ENCODE measurements at places on chromosomes 7 and 10.

- DNase-seq: no peak
Measured at GRCh38 chr7:84823530-84823929, 363.3 kb downstream of the SEMA3D start.

GRCh38 chr7:67758551-67758950, 761.9 kb downstream of the TYW1 start:
- no peak for DNase-seq

- no peak for DNase-seq
Measured at GRCh38 chr7:154167051-154167450, 114.9 kb downstream of the DPP6 start.

GRCh38 chr7:98027342-98028033, 37.5 kb upstream of the OCM2 start:
- no peak for DNase-seq

DNA sequence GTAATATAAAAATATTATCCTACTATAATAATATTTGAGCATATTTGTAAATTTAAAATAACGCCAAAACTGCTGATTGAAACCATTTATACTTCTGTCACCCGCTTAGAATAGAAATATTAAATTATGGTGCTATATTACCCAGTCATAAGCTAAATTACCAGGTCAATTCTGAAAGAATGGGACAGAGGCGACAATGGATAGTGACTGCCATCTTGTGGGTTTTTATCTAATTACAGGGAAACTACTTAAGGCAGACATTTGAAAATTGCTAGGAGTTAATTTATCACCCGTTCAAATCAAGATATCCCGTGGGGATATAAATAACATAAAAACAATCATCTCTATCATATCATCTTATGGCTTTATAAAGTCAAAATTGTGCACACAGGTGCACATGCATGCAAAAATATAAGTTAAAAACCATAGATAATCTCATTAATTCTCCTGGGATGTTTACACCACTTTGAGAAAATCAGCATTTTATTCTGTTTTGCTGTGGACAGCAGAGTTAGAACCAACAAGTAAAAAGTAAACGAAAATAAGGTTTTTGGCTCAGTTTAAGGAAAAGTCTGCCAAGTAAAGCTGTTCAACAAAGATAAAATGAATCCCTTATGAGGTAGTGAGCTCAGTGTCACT, 41.3 kb upstream of the HPSE2 start:
- no peak for DNase-seq

DNA sequence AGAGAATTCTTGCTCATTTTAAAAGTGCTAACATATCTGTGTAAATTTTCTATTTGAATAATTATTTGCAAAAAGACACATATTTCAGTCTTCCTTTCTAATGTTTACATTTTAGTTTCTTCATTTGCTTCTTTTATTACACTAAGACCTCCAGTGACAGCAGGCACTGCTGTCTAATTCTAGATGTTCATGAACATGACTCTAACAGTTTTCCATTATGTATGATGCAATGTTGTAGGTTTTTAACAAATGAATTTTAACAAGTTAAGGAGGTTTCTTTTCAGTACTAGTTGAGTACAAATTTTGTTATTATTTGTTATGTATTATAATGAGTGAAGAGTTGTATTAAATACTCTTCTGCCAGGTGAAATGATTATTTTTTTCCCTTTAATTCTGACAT, 83.6 kb downstream of the GRB10 start:
- DNase-seq: no peak

- no peak for DNase-seq
Measured at GRCh38 chr10:7035126-7035761, 375.6 kb downstream of the SFMBT2 start.
